ENCODE measurements at places on chromosomes 6 and 20.

GRCh38 chr6:106181664-106182418, 95.7 kb downstream of the PRDM1 start:
- DNase-seq, result no peak

GRCh38 chr20:49287555-49288249, 9.8 kb upstream of the ZNFX1 start:
- no peak for DNase-seq

DNA sequence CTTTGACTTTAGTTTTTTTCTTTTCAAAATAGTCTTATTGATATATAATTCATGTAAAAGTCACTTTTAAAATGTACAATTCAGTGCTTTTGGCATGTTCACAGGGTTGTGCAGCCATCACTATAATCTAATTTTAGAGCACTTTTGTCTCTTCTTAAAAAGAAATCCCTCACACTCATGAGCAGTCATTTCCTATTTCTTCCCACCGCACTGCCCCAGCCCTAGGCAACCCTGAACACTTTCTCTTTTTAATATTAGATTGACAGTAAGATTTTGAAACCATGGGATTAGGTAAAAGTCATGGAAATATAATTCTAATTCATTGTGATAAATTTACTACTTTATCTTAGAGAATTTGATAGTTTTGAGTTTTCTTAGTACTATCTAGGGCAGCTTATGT, 309.4 kb downstream of the UTRN start:
- no peak for DNase-seq

GRCh38 chr6:64998204-64998603, 708.8 kb downstream of the EYS start:
- no peak for DNase-seq

- DNase-seq, result no peak
Measured at GRCh38 chr20:51342510-51343236, 199.8 kb downstream of the NFATC2 start.

DNA sequence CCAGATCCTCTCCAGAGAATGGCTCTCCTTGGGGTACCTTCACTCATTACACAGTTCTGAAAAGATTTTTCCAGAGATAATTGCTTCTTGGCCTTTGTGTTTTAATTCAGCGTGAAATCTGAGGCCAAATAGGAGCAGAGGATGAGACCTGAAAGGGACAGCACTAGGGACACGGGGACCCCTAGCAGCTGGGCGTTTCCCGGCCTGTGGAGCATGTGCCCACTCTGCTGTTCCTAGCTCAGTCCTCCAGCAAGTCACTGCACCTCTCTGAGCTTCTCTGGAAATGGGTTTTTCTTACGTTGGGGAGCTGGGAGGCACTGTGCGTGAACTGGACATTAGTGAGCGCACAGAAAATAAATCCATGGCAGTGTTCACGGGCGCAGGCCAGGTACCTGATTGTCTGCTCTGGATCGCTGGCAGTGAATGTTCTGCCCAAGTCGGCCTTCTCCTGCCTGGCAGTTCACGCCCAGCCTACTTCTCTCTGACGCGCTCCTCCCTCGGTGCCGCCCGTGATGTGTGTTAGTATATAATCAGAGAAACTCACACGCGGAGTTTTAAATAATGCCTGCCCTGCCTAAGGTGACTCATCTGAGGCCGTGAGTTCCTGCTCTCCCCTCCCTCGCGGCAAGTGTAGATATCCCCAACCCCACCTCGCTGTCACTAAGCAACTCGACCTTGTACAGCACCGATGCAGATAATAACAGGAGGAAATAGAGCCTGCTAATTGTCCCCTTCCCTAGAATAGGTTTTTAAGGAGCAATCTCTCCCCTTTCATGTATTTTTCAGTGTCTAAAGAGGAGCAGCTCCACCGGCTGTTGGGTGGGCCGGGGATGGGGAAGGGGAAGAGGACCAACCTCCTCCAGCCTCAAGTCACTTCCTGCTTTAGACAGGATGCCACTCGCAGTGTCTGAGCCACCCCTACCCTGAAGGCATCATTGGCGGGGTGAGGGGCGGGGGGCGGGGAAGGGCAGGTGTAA, 2.7 kb upstream of the TUBB2A start:
- DNase-seq, result no peak

DNA sequence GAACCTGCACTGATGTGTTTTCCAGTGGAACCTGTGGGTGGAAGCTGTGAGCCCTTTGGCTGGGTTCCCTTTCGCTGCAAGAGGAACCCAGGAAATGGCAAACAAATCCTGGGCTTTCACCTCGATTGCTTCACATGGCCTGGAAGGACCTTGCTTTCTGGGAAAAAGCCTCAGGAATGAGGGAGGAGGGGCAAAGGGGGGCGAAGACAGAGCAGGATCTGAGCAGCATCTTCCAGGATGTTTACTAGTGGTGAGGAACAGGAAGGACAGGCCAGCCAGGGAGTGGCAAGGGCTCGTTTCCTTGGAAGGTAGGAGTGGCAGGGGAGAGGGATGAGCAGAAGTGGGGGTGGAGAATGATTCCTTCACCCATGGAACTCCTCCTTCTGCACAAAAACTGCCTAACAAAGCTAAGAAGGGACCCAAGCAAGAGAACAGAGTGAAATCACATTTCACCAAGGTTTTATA, 5.9 kb downstream of the SLC2A10 start:
- DNase-seq, result no peak

GRCh38 chr6:55016261-55016660, 158.1 kb upstream of the HCRTR2 start:
- DNase-seq, result no peak

- peak; percentile 47 for DNase-seq
Measured at GRCh38 chr20:60224914-60225313, 266.7 kb downstream of the CDH26 start.

- DNase-seq, result peak; percentile 55
Measured at GRCh38 chr6:11120271-11121005, 8.9 kb upstream of the ERVFRD-1 start.

DNA sequence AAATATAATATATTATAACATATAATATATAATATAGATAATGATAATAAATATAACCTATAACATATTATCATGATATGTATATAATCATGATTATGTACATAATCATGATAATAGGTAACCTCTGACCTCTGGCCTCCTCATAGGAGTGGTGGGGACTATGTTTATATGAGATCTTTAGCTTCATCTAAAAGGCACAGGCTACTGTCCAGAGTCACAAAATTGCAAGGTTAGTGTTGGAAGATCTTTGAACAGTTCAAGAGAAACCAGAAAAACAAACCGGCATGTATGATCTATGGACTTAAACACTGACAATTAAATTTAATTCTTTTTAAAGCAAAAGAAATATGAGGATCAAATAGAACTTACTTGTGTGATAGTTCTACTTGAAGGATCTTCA, 55.7 kb upstream of the TINAG start:
- no peak for DNase-seq

- DNase-seq, result no peak
Measured at GRCh38 chr20:2751347-2751877, 49.0 kb downstream of the CPXM1 start.

GRCh38 chr6:106143665-106144064, 57.5 kb downstream of the PRDM1 start:
- no peak for DNase-seq

DNA sequence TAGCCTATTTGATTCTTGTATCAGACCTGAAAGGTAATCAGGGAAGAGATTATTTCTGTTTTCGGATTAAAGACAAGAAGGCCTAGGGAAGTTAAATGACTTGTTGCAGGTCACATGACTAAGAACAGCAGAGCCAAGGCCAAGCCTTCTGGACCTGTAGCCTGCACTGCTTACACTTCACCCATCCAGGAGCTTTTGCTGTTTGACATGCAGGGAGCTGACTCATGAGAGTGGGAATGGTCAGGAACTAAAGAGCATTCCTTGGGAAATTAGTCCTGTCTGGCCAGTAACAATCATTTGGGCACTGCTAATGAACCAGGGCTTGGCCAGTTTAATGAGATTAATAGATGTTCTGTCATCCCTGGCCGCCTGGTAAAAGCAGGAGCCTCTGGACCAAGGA, 46.8 kb downstream of the EIF2S2 start:
- no peak for DNase-seq

DNA sequence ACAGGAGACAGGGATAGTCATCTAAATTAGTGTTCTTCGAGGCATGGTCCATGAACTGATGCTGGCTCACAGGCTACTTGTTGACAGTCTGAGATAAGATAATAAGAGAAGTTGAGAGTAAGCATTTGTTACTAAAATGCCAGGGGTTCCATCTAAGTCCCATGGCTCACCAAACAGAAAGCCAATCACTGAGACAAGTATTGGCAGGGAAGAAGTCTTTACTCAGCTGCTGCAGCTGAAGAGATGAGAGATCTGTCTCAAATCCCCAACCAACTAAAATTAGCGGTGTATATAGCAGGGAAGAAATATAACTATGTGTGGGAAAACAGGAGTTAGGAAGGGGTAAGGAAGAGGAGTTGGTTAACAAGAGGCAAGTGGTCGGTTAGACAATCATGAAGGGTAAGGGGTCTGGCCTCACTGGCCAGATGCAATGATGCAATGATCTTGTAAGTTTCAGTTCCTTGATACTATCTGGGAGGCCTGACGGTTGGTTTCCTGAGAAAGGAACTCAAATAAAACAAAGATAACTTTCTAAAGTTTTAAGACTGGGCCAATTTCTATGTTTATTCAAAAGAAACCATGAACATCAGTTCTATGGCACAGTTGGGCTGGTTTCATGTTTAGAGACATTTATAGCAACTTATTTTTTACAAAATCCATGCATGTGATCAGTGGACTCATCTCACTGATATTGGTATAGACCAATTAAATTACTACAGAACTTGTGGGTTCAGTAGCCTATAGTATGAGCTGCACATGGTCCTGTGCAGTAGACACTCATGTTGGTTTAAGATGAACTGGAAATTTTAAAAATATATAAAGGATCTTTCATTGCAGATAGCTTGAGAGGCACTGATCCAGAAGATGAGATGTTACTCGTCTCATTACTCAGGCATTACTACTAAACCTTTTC, 9.9 kb upstream of the HEBP2 start:
- DNase-seq, result peak; percentile 45

- no peak for DNase-seq
Measured at GRCh38 chr6:6597682-6598081, 9.2 kb downstream of the LY86 start.

DNA sequence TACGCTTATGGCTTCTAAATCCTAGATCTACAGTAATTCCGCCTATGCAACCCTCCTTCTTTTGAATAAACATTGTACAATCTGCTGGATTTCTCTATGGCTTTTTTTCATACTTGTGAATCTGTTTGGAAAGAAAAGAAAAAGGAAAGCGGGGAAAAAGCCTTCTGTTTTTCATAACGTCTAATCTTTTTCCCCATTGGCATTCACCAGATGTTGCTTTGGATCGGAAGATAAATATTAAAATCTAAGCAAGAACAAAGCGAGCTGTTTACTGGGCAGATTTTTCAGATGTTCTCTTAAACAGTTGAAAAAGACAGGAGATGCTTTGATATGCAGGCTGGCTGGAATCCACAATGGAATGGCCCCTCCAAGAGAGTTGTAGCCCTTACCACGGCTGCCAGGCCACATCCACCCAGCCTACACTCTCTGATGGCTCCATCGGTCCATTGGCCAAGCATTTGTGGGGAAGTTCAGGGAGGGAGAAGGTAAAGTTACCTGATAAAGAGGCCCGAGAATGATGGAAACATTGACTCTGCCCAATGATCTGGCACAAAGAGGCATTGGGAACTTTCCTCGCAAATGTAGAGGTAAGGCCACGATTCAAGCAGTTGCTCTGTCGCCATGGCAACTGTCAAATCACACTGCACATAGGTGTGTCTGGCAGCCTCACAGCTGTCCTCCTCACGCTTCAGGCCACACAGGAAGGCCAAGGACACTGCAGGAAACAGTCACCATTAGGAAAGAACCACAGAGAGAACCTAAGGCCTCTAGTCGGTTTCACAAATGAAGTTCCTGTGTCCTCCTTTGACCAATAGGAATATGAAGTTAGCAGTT, 70.3 kb downstream of the PKHD1 start:
- DNase-seq, result no peak

DNA sequence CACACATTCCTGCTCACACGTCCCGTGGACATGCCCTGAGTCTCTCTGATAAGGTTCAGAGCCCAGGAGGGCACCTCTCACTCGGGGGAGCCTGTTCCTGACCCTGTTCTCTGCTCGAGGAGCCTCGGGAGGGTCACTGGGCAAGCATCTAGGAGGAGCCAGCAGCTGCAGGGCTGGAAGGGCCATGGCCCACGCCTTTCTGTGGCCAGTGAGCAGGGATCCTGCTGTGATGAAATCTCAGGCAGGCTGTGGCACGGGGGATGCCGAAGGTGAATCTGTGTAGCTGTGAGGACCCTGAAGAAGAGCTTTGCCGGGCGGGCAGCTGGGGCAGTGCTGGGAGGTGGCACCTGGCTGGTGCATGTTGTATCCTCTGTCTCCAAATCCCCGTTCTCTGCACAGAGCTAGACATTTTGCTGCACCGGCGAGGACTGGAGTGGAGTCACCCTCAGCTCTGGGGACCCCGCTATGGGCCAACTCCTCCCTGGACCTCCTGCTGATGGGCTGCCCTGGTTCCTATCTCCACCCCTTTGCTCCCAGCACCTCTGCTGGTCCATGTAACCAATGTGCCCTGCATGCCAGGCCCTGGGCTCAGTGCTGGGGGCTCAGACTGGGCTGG, 7.1 kb upstream of the NPBWR2 start:
- no peak for DNase-seq

- DNase-seq, result no peak
Measured at GRCh38 chr6:35609588-35609987, 79.1 kb downstream of the FKBP5 start.

- no peak for DNase-seq
Measured at GRCh38 chr6:170244721-170245474, 46.0 kb downstream of the DLL1 start.

DNA sequence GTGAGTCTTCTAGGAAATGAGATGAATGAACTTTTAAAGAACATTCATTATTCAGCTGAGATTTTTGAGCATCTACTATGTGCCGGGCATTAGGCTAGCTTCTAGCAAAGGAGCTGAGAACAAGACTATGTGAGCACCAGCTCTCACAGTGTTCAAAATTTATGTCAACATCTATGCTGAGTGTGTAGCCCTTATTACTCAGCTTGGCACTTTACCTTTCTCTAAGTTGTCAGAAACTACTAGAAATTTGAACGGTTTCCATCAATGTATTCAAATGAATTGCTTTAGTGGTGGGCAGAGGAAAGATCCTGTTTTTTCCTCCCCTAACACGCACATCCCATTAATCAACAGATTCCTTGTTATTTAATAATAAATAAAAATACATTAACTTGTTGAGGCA, 33.3 kb downstream of the CYP24A1 start:
- DNase-seq, result no peak

DNA sequence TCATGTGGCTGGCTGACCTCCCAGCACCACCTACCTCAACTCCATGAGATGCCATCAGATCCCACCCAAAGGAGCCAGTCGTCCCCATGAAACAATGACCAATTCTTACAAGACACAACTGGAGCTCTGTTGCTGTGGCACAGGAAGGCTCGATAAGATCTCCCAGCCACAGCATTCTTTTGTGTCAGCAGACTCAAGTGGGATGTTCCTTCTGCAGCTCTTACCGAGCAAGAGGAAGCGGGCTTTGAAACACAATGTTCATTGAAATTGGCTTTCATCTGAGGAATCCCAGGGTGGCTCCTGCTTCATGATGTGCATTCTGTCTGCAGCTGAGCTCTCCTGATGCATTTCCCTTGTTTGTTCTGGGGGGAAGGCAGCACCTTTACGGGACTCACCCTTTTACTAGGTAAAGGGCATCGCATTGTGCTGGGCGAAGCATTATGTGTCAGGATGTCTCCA, 222.0 kb upstream of the SGK1 start:
- no peak for DNase-seq
